ENCODE measurements at places on chromosomes 16 and 17.

DNA sequence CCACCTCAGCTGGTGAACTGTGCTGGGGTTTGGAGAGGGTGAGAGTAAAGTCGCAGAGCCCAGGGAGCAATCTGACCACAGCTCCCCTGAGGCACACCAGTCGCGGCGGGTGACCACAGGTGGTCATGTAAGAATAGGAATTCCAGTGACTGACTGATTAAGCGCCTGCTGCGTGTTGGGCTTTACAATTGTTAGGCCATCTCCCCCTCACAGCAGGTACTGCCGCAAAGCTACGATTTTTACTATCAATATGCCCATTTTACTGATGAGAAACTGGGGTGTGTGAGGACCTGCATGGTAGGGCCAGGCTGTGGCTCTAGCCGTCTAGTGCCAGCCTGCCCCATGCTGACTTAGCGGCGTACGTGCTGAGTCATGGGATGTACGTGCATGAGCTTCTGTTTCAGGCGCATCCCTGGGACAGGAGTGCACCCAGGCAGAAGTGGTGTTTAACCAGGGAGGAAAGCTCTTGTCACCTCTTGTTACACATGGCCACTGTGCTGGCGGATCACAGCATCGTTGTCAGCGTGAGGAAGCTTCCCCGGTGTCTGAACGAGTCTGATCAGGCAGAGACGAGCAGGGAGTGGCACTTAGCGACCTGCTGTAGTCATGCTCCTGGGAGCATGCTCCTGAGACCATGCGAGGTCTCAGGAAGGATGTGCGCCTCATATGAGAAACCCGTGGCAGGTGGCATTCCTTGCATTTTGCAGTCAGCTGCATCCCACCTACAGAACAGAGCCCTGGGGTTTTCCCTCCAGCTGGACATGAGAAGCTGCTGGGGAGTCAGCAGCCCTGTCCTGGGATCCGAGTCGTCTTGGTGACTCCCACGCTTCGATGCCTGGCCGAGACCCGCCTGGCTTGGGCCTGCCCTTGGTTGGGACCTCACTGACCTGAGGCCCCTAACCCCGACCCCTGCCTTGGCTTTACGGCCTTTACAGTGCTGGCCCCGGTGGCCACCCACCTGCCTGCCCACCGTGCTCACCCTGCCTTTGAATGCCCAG, 163.7 kb upstream of the CHMP6 start:
- DNase-seq = no peak

DNA sequence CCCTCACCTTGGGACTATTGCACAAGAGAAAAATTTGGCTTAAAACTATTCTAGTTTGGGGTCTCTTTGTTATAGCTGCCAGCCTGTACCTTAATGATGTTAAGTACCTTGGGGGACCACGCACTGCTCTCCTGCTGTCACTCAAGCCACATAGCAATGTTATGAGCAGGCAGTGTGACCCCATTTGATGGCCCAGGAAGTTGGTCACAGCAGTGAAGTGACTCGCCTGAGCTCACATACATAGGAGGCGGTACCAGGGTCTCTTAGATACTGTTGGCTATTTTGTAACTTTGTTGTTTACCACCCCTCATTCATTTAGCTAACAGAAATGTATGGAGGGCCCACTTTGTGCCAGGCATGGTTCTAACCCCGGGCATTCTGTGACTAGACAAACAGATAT, 16.4 kb downstream of the KCNG4 start:
- DNase-seq = no peak

GRCh38 chr17:10261098-10261497, 62.7 kb upstream of the GAS7 start:
- no peak for DNase-seq

GRCh38 chr17:68591583-68591982, 9.6 kb downstream of the FAM20A start:
- peak; percentile 49 for DNase-seq

GRCh38 chr16:17241264-17241835, 229.4 kb downstream of the XYLT1 start:
- no peak for DNase-seq

GRCh38 chr16:87580855-87581261, 21.4 kb upstream of the JPH3 start:
- DNase-seq = no peak

- DNase-seq = no peak
Observed at GRCh38 chr17:349666-350065, 2.9 kb downstream of the RPH3AL start.

GRCh38 chr17:7294614-7295153, at the start of gene YBX2:
YBX2 (minus strand) TSS chr17:7294639; CDS start chr17:7294500, 139 bp downstream.
- peak; percentile 75 for DNase-seq

GRCh38 chr16:13606804-13607203, 313.1 kb upstream of the ERCC4 start:
- no peak for DNase-seq

- DNase-seq = no peak
Observed at GRCh38 chr16:30350134-30350871, 4.8 kb downstream of the CD2BP2 start.

DNA sequence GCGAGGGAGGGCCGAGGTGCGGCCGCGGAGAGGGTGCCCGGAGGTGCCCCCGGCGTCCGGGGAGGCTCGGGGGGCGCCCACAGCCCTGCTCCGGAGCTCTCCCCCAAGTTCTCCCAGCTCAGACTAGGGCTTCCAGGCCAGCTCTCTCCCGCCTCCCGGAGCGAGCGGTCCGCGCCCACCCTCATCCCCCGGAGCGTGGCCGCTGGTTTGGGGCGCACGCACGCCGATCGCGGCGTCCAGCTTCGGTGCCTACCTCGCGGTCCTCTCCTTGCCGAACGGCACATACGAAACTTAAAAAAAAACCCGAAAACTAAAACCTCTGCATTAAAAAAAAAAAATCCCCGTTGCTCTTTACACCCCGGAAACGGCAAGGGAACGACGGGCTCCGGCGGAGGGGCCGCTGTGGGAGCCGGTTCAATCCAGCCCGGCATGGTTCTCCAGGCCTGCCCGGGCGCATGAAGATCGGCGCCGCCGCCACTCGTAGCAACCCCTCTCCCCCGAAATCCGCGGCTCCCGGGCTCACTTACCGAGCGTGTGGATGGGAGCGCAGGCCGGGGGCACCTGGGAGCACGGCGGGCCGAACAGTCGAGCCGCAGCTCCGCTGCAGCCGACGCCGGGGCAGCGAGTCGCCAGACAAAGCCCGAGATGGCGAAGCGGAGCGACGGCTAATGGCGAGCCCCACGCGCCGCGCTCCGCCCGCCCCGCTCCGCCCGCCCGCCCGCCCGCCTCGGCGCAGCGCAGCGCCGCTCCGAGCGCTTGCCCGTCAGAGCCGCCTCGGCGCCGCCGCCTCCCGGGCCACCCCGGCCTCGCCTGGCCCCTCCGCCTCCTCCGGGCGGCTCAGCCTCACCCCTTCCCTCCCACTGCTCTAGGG, 973 bp upstream of the UBTF start:
- DNase-seq = no peak

DNA sequence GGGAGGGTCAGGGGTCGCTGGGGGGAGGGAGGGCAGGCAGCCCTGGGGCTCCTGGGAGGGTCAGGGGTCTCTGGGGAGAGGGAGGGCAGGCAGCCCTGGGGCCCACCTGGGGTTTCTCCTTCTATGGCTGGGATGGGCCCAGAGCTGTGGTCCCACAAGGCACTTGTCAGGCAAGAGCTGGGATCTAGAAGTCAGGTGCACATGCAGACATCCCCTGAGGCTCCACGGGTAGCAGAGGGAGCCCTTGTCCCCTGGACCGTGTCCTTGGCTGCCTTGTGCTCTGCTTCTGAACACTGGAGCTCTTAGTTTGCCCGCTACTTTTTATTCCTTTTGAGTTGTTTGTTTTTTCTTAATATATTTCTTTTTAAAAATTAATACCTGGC, 1.8 kb downstream of the TUBB3 start:
- DNase-seq = peak; percentile 84

DNA sequence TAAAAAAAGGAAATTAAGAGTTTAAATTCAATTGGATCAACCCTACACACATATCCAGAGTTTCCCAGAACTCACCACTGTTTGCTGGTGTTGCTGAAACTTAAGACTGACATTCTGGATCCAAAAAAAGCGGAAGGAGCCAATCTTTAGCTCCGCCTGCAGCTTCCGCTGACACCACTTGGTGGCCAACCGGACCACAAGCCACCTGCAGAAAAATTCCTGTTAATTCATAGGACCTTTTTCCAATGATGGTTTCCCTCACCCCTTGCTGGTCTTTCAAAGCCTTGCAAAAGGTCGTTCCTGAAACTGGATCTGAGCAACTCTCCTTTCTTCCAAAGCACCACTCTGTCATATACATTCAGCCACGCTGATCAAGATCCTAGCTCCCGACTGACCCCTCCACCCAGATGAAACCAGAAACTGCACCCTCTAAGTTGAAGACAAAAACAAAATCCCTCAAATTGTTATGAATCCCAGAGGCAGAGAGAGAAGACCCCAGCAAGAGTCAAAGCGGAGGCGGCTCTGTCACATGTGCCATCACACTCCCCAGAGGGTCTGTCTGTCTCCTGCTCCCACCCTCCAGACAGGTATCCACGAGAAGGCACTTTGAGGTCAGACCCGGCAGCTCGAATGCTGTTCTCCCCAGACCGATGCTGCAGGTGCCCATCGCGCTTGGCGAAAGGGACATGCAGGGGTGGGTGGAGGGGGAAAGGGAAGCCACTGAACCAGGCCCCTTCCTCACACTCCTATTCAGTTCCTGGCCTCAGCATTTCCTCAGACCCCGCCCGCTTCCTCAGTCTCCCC, 773 bp downstream of the BLTP2 start:
- peak; percentile 57 for DNase-seq

DNA sequence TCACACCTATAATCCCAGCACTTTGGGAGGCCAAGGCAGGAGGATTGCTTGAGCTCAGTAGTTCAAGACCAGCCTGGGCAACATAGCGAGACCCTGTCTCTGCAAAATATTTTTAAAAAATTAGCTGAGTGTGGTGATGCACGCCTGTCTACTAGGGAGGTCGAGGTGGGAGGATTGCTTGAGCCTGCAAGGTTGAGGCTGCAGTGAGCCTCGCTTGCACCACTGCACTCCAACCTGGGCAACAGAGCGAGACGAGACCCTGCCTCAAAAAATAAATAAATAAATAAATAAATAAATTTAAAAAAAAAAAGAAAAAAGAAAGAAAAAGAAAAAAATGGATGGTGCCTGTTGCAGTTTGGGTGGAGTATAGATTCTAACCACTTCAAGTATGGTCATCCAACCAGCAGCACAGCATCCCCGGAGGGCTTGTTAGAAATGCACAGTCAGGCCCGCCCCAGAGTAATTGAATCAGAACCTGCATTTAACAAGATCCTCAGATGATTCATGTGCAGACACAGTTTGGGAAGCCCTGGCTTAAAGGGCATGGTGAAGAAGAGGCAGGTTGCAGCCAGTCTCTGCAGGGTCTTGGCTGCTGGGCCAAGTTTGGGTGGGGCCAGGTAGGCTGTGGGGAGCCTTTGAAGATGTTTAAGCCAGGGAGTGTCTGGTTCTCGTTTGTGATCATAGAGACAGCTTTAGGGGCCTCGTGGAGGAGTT, 40.8 kb downstream of the MRC2 start:
- peak; percentile 88 for DNase-seq

GRCh38 chr16:23801378-23801777, 34.4 kb upstream of the PRKCB start:
- peak; percentile 38 for DNase-seq

GRCh38 chr16:86685076-86685475, 106.7 kb downstream of the FOXL1 start:
- DNase-seq = no peak

DNA sequence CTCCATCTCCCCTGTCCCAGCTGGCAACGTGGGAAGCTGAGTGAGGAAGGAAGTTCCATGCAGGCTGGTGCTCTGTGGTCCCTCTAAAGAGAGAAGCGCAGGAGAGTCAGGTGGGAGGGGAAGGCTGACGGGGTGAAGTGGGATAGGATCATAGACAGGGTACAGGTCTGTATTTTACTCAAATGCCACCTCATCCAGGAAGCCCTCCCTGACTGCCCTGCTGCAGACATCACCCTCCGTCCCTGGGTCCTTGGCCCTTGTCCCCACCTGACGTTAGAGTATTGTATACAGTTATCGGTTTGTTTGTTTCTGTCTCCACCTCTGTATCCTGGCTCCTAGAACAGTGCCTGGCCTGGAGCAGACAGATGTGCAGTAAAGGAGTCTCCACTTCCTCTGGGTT, 11.7 kb downstream of the CANT1 start:
- no peak for DNase-seq

- no peak for DNase-seq
Observed at GRCh38 chr16:30064729-30065101, 845 bp upstream of the ALDOA start.

GRCh38 chr16:55364811-55365210, 40.8 kb downstream of the IRX6 start:
- no peak for DNase-seq

DNA sequence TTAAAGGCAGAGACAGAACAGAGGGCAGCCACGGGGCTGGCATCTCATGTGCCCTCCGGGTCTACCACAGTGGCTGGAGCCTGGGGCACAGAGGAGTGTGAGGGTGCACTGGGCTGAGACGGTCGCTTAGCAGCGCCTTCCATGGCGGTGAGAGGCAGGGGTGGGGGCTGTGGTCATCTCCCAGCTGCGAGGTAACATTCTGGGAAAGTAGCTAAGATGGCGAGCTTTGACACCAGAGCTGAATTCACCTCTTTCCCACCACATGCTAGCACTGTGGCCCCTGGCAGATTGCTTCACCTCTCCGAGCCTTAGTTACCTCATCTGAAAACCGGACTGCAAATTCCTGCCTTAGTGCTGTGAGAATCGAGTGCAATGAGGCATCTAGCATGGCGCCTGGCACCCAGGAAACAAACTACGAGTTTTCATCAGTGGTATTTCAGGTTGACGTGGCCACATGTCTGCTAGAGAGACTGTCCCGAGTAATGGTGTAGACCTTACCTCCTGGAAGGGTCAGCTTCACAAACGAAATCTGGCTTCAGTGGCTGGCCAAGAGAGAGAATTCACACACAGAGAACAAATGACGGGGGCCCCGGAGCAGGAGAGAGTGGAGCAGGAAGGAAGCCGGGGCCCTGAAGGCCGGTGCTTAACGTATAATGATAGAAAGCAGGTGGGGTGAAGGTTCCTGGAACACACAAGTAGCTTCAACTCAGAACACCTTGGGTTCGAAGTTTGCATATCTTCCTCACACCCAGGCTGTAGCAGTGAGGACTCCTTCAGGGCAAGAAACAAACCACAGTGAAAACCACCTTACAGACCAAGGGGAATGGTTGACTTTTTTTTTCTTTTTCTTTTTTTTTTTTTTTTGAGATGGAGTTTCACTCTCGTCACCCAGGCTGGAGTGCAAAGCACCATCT, 63.9 kb upstream of the RPH3AL start:
- no peak for DNase-seq

DNA sequence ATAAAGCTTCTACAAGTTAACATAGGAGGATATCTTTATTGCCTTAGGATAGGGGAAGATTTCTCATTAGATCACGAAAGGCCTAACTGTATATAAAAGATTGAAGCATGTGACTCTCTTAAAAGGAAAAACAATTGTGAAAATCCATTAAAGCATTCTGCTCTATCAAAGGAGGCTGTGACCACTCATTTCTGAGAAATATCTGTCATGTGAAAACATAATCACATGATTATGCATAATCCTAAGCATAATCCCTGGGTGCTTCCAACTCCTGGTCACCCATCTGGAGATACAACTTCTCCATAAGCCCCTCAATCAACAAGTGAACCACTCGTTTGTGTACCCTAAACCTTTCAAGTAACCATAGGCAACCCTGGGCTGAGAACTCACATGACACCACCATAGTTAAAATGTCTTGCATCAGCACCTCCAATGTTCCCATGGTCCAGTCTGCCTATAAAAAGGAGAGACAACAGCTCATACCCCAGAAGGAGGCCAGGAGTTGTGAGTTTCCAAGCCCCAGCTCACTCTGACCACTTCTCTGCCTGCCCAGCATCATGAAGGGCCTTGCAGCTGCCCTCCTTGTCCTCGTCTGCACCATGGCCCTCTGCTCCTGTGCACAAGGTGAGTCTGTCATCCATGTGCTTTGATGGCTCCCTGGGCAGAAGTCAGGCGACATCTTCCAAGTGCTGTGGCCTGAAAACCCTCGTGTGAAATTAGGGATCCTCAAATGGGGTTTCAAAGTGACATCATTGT, at the start of gene CCL18:
Gene CCL18, plus strand, starts transcription at position 487 of the 756 bp plus-strand sequence. Its CDS starts 71 bp downstream, at position 558.
- no peak for DNase-seq
